ENCODE measurements at places on chromosomes 4 and X.

DNA sequence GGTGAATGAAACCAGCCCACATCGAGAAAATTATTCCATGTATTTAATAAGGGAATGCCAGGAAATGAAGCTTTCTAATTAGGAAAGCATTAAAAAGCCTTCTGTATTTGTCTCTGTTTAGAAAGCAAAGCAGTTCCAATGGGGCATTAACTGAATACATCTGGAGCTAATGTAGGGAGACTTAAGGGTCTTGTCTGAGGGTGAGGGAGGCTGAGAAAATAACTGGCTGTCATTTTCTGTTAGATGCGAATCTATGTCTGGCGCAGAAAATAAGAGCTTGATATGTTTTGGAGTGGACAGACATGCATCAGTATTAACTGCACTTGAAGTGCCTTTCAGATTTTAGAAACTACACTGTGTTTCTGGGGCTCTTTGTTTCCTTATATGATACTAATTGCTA lies 111.3 kb downstream of the KLHL8 start:
- DNase-seq: no peak

- DNase-seq: no peak
Observed at GRCh38 chrX:6674734-6675133, 139.8 kb upstream of the VCX3A start.

DNA sequence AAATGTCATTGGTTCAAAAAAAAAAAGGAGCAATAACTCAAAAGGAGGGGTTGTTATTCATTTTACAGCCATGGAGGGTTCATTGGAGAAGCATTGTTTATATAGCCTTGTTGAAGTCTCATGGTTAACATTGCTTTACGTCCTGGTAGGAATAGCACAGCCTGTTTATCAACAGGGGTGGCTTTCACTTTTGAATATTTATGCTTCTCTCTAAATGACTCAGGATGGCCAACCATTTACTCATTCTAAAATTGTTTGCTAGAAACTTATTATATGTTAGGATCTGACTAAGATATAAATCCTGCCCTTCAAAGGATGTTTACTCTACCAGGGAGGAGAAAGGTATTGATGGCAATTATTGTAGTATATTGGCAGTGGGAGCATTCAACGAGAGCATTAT lies 534.1 kb upstream of the GALNTL6 start:
- no peak for DNase-seq

- DNase-seq: no peak
Observed at GRCh38 chr4:187258651-187259401, 535.2 kb upstream of the FAT1 start.

- DNase-seq: peak; percentile 63
Observed at GRCh38 chr4:169619518-169619957, 840 bp upstream of the CLCN3 start.

GRCh38 chrX:123172869-123173268 lies 11.2 kb upstream of the GRIA3 start:
- DNase-seq: no peak

GRCh38 chr4:183721207-183722081 lies 62.4 kb downstream of the TRAPPC11 start:
- DNase-seq: peak; percentile 53

GRCh38 chrX:13365161-13365560 lies 45.3 kb upstream of the ATXN3L start:
- no peak for DNase-seq

- DNase-seq: no peak
Observed at GRCh38 chrX:9282325-9282724, 182.5 kb upstream of the TBL1X start.

- no peak for DNase-seq
Observed at GRCh38 chr4:142567199-142567598, 278.9 kb downstream of the INPP4B start.

GRCh38 chr4:31107362-31107761 lies 387.2 kb downstream of the PCDH7 start:
- no peak for DNase-seq

Data from ureter (tissue), 1 donor.